ENCODE measurements at places on chromosomes 1 and 21.

GRCh38 chr1:86953167-86953566 lies 38.7 kb downstream of the HS2ST1 start:
- DNase-seq = no peak

DNA sequence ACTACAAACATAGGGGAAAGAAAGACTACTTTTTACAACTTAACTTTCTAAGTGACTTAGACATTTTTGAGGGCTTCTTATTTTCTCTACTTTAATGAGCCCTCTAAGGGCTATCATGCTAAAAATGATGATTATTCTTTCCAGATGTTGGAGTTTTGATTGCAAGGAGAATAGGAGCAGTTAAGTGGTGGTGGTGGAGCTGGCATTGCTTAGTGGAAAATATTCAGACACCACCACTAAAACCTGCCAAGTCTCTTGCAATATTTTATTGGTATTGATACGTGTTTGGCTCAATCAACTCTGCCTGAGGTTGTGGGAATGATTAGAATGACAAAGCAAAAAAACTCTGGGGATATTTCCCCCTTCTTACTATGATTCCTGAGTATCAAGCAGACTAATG lies 82.6 kb upstream of the PTGFR start:
- peak; percentile 67 for DNase-seq

- peak; percentile 51 for DNase-seq
These were observed 49.4 kb downstream of the NFIA start for GRCh38 chr1:61131716-61132115.

- DNase-seq = peak; percentile 70
These were observed at the start of gene GPR153 for GRCh38 chr1:6260961-6261614. GPR153 (minus strand) TSS chr1:6261098; CDS start chr1:6254905, 6,193 bp downstream.

DNA sequence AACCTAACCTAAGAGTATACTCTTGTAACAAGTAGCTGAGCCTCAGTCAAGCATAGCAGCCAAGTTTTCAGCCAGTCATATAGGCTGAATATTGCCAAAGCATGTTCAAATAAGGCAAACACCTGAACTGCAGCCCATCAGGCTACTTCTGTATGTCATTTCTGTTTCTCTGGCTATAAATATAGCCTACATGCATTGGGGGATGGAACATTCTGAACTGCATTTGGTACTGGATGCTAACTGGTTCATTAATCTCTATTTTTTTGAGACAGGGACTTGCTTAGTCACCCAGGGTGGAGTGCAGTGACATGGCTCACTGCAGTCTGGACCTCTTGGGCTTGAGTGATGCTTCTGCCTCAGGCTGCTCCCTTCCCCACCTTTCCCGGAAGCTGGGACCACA lies 37.3 kb downstream of the MAST2 start:
- DNase-seq = no peak

DNA sequence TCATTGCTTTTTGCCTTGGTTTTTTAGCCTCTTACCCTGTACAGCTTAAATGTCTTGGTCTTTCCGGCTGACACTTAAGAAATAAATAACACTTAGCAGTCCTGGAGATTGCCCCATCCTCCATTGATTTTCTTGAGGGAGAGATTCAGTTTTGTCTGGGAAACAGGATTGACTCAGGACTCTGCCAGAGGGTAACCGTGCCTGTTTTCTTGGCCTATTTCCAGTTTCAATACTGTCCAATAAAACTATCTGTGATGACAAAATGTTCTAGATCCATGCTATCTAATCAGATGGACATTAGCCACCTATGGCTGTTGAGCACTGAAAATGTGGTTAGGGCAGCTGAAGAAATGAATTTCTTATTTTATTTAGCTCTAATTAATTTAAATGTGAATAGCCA lies 216.1 kb downstream of the DUSP10 start:
- no peak for DNase-seq

DNA sequence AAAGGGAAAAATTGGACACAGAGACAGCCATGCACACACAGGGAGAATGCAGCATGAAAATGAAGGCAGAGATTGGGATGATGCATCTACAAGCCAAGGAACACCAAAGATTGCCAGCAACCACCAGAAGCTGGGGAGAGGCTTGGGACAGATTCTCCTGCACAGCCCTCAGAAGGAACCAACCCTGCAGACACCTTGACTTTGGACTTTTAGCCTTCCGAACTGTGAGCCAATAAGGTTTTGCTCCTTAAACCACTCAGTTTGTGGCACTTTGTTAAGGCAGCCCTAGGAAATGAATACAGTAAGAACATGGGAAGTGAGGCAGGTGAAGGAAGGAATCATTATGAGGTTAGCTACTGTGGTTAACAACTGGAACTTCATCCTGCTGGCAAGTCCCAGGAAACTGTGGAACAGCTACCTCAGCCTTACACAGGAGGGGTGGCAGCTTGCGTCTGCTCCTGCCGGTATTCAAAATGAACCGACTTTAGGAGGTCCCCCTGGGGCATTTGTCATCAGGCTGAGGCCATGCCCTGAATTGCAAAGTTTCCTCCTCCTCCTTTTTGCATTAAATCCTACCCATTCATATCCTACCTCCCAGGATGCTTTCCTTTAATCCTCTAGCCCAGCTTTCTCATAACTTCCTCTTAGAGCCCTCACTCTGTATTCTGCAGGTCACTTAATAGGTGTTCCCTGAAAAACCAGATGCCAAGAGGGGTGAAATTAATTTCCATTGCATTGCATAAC lies 15.4 kb downstream of the CD247 start:
- no peak for DNase-seq

GRCh38 chr1:184958554-184959353 lies 15.6 kb downstream of the NIBAN1 start:
- peak; percentile 56 for DNase-seq

GRCh38 chr1:12473596-12474362 lies 144.2 kb downstream of the DHRS3 start:
- peak; percentile 74 for DNase-seq

- no peak for DNase-seq
These were observed 121.9 kb upstream of the TSPAN2 start for GRCh38 chr1:115211071-115211745.

DNA sequence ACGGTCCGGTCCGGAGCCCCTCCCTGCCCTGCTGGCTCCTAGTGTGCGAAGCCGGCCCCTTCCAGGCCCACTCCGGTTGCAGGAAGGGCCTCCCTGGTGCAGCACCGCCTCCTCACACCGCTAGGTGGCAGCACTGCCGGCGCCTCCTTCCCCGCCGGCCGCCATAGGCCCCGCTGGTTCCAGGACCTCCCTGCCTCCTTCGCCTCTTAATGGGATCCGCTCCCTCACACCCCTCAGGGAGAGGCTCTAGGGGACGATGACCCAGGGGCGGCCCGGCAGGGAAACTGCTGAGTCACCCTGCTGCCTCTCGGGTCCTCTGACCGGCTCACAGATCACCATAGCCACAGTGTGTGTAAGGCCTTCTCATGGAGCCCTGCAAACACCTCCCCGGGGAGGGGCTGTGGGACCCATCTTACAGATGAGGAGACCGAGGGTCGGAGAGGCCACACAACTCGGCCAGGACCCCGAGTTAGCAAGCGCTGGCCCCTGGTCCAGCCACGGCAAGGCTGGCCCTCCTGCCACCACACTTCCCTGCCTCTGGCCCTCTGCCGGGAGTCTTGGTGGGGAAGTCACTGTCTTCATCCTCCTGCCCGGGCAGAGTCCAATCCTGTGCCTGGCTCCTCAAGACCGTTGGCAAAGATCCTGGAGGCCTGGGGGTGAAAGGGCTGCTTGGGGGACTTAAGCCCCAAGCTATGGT lies 1.6 kb upstream of the AJAP1 start:
- DNase-seq = peak; percentile 64

DNA sequence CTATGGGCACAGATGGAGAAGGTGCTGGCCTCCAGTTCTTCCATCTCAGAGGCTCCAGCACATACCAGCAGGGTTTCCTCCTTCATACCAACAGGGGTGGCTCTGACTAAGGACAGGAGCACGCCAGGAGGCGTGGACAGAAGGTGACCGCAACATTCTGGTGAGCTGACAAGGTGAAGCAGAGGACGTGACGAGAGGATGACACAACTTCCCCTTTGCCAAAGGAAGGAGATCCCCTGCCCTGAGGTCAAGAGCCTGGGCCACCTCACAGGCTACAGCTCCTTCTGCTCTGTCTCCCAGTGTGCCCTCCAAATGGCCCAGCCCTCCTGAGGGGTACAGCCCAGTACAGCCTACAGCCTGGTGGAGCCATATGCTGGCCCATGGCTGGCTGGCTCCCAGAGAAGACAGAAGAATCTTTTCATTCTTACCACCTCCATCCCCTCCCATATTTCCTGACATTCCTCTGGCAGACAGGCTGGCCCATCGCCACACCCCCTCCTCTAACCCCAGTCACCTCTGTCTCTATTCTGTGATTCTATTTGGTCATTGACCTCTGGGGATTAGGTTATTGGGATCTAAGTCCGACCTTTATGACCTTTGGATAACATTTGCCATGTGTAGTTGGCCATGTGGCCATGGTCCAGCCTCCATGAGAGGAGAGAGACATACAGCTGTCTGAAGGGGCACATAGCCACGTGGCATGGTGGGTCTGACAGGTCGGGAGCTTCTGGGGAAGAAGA lies 5.1 kb upstream of the LAMB3 start:
- DNase-seq = no peak

GRCh38 chr21:14926186-14926585 lies 138.6 kb downstream of the NRIP1 start:
- no peak for DNase-seq

DNA sequence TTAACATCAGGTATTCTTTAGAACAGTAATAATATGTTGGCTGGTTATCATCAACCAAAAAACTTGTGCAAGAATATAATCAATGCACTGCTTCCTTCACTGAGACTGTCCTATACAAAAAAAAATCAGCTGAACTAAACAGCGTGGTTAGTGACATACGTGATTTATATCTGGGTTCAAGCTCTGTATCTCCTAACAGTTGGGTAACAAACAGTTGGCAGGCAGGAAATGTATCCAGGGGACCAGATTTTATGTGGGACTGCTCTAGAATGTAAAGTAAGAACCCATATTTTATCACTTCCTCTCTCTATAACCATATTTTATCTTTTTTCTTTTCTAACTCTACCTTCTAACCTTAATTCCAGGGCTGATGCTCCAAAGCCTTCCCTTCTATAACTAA lies 8.0 kb downstream of the ACBD6 start:
- no peak for DNase-seq

GRCh38 chr1:98792123-98792522 lies 130.6 kb downstream of the SNX7 start:
- DNase-seq = peak; percentile 24

- no peak for DNase-seq
These were observed 192.2 kb downstream of the TRABD2B start for GRCh38 chr1:47805018-47805417.

GRCh38 chr21:31713973-31714740 lies 17.8 kb downstream of the SCAF4 start:
- DNase-seq = no peak

- no peak for DNase-seq
These were observed 32.0 kb upstream of the WASF2 start for GRCh38 chr1:27521861-27522431.

- DNase-seq = peak; percentile 27
These were observed 703.1 kb downstream of the ADGRL2 start for GRCh38 chr1:82503822-82504221.

DNA sequence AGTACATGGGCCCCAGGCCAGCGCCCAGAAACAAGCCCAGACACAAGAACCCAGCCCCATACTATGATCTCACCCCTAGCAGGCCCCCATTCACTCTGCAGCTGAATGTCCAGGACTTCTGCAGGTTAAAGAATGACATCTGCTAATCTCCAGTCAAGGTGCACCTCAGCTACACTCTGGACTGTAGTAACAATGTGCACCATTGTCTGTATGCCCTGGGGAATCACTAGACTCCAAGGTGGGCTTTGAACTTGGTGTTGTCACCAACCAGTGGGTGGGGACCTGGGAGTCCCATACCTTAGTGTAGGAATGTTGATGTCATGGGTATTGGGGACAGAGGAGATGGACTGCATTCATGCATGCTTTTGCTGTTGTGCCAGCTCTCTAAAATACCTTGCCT lies 10.3 kb downstream of the KCNE1 start:
- DNase-seq = no peak

- no peak for DNase-seq
These were observed 211.1 kb downstream of the ROR1 start for GRCh38 chr1:63984930-63985290.

- no peak for DNase-seq
These were observed 43.2 kb downstream of the PGM1 start for GRCh38 chr1:63636192-63637105.

DNA sequence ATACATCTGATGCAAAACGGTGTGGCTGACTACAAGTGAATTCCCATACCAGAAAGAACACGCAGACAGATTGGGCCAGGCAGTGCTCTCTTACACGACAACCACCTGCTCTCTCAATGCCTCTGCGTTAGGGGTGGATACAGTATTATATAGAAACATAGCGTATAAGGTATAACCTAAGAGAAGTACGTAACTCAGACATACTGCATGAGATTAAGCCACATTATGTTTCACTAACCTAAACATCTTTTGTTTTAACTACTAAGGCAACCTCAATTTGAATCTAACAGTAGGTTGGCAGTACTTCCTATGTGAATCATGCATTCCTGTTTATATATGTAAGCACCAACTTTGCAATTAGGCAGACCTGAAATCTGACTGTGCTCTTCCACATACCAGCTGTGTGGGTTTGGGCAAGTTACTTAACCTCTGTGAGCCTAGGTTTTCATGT lies 58.1 kb upstream of the COA6 start:
- no peak for DNase-seq

- no peak for DNase-seq
These were observed 1.7 kb downstream of the NR5A2 start for GRCh38 chr1:200029035-200029821.

DNA sequence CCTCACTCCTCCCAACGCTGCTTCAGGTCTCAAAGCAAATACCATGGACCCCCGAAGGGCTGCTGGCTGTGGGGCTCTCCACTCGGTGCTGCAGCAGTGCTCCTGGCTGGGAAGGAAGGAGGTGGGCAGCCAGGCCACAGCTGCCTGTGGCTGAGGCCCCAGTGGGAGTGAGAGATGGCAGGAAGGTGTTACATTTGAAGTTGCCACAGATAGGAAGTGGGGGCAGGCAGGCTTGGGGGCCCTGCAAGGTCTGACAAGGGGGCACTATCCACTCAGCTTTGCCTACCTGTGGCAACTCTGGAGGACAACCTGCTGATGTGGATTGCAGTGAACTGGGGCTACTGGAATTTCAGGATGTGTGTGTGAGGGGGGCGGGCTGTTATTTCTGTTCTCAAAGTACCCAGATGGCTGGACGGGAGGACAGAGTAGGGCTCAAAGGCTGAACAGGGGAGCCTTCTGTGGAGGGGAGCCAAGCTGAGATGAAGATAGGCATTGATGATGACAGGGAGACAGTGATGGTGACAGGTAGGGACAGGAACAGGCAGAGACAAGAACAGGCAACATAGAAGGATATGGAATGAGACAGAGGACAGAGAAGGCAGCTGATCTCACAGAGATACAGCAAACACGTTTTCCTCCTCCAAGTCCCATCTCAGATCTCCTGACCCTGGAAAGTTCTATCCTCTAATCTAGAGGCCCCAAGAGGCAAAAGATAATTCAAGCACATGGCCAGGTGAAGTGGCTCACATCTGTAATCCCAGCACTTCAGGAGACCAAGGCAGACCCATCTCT lies 1.8 kb downstream of the ZNF683 start:
- DNase-seq = no peak

DNA sequence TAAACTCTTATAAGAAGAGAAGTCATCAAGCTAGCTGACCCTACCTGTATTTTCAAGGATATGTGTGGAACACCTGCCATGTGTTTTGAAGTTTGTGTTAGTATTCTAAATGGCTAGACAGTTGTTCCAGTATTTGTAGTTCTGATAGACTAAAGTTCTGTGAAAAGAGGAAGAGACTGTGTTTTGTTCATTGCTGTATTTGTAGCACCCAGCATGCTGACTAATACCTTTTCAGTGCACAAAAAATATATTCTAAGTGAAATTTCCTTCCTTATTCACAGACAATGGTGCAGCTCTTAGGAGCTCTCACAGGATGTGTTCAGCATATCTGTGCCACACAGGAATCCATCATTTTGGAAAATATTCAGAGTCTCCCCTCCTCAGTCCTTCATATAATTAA lies 8.2 kb upstream of the METTL18 start:
- DNase-seq = no peak
